ENCODE measurements at places on chromosomes 12 and 14. TPM values are rescaled to one million over a fixed set of nuclear protein-coding genes. Genes with fewer than 3 reads are reported as not detected.

GRCh38 chr12:66724616-66725015 lies 45.7 kb upstream of the GRIP1 start:
- no peak for DNase-seq

DNA sequence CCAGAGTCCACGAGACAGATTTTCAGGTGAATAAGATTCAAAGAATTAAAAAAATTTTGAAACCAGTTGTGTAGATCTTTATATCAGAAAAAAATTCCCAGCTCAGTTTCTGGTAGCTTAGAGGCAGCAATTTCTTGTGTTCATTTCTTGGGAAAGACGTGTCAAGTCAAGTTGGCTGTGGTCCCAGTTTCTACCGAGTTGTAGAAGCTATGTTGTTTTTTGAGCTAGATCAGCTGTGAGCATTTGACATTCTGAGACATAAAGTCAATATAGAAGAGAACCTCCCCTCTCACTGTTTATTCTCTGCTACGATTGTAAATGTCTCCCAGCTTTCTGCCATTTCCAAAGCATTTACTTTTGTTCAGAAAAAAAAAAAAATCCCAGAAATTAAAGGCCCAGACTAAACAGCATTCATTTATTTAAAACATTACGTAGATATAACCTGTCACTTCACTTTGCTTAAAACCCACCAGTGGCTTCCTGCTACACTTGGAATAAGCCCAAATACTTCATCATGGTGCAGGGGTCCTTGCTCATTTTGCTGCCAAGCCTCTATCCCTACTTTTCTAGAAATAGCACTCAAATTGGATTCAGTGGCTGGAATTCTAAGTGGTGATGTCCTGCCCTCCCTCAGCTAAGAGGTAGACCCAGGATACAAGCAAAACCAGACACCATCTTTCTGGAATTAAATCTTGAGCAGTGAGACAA lies 20.6 kb upstream of the PYGL start:
- DNase-seq, result peak; percentile 76

Gene CCDC197
- total RNA-seq, result not detected

Gene SLC39A2
- total RNA-seq, result not detected

GRCh38 chr14:73674986-73675385 lies 30.2 kb downstream of the DNAL1 start:
- no peak for DNase-seq

Gene LMNTD1
- not detected for total RNA-seq

DNA sequence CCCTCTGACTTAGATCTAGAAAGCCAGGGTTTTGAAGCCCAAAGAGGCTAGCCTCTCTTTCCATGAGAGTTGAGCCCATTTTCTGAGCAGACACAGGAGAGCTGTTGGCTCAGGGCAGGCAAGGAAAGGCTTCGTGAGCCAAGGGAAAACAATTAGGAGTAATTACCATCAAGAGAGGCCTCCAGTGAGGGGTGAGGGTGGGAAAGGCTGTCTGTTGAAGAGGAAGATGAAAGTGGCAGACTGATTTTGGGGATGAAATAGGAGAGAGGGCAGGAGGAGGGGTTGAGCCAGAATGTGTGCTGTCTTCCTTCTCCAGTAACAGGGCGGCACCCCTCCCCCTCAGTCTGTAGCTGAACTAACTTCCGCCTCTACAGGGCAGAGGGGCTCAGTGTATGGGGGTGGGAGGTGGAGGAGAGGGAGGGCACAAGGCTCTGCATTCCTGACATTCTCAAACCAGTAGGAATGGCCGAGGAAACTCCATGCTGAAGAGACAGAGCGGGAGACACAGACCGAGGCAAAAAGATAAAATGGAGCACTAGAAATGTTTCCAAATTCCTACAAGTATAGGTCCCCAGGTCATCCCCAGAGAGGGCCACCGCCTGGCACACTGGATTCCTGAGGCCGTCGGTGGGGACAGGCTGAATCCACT lies 33.1 kb upstream of the COL2A1 start:
- no peak for DNase-seq

Gene PTPN21
- 5.9 TPM for total RNA-seq

Gene MARCHF9
- total RNA-seq, result 4.5 TPM

Gene ACVRL1
- total RNA-seq, result 2.4 TPM

GRCh38 chr12:54622463-54623183 lies 12.1 kb downstream of the LACRT start:
- DNase-seq, result no peak

Gene SPIC
- not detected for total RNA-seq

DNA sequence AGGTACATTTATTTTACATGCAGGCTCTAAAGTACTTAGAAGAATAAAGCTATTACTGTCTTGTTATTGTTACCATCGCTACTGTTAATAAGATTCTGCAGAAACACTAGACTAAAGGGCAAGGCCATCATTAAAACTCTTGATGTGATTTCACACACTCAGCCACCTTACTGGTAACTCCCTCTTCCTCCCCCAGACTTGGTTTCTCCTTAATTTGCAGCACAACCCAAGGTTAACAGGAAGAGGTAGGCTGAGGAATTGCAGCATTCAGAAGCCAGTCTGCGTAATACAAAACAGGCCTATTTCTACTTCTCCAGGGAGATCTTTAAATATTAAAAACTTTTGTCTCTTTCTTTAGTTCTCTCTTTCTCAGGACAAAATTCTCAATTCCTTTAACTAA lies 210.3 kb downstream of the BTG1 start:
- no peak for DNase-seq

GRCh38 chr14:68978172-68978911 lies 760 bp downstream of the ACTN1 start:
- DNase-seq, result no peak

Gene AMHR2
- not detected for total RNA-seq

DNA sequence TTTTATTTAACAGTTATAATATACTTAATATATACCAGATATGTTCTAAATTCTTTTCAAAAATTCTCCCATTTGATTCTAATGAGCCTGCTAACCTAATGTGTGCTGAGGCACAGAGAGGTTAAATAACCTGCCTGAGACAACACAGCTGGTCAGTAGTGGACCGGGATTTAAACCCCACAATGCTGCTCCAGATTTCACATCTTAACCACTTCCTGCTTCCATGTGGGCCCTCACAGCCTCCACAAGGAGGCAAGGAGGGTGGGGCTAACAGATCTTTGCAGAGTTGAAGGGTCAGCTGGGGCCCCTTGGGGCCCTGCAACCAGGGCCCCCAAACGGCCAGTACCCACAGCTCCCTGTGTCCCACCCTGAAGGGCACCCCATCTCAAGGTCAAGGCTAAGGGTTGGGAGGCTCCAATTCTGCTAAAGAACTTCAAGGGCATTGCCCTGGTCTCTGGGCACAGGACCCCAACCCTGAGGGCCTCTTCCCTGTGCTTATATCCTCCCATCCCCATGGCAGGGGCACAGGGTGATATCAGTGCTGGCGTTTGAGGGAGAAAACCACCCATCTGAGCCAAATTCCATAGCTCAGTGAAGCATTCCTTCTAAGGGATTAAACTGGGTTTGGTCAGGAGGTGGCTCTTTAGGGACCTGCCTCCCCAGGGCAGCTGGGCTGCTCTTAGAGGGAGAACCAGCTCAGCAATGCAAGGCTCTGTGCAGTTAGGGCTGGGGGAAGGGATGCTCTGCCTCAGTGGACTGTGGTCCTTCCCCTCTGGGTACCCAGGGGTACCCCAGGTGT lies 2.2 kb downstream of the KRT80 start:
- no peak for DNase-seq

Gene PRKD1
- total RNA-seq, result 4.5 TPM

- DNase-seq, result no peak
Measured at GRCh38 chr12:1313906-1314305, 280.5 kb downstream of the FBXL14 start.

- DNase-seq, result no peak
Measured at GRCh38 chr14:63949696-63950095, 96.9 kb downstream of the SYNE2 start.

Gene KRT82
- total RNA-seq, result not detected

GRCh38 chr12:128977441-128977840 lies 124.2 kb downstream of the GLT1D1 start:
- DNase-seq, result no peak

GRCh38 chr14:93999573-93999972 lies 2.5 kb downstream of the CCDC197 start:
- DNase-seq, result no peak

- no peak for DNase-seq
Measured at GRCh38 chr12:50162230-50162629, 4.9 kb downstream of the CERS5 start.

DNA sequence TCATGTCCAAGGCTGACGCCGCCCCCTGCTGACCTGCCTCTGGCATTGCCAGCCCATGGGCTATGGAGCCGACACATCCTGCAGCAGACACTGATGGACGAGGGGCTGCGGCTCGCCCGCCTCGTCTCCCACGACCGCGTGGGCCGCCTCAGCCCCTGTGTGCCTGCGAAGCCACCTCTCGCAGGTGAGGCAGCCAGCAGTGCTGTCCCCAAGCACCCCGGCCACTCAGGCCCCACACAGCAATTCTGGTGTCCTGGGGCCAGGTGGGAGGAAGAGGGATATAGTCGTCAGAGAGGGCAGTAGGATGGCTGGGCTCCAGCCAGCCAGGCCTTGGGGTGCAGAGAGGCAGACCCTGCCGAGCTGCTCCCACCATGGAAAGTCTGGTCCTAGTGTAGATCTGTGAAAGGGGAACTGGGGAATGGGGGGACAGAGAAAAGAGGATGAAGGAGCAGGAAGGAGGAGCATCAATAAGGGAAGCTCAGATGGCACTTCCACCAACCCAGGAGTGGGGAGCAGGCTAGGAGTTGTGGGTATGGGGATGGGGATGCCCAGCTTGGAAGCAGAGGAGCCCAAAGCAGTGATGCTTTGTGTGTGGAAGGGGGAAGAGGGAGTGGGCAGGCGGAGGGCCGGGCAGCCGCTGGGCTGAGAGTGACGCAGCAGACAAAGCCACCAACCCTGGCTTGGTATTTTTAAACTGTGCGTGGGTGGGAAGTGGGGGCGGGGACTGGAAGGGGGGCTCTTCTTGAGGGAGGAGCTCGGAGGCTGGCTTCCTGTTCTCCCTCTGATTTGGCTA lies 4.7 kb downstream of the NAB2 start:
- no peak for DNase-seq

Gene WNT1
- total RNA-seq, result not detected

DNA sequence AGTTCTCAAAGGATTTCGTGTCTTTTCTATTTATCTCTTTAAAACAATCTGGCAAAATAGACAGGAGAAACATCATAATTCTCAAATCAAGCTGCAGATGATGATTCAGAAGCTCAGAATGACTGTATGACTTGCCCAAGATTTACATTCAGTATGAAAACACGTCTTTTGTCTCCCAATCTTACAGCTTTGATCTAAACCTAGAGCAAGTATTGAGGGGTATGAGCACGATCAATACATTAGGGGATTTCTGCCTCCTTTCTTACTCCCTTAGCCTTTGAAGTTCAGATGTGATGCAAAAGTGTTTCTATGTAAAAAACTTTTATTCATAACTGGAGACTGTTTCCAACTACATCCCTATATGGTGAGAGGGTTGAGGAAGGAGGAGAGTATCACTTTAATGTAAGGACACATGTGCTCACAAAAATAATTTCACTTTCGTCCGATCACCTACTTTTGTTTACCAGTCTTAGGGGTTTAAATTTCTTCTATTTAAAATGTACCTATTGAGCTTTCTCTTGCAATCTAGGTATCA lies 454.8 kb downstream of the TMTC2 start:
- DNase-seq, result no peak

DNA sequence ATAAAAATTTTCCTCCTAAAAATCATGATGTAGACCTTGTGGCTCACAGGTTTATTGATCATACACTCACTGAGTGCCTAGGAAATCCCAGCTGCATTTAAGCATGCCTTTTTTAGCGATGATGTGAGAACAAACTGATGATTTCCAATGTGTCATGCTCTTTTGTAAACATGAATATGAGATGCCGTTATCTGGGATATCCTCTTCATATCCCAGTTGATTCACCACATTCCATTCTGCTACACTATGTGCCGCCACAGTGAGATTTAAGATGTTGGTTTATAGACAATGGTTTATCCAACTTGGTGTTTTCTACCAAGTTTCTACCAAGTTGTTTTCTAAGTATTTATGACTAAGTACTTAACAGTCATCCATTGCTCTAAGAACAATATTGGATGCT lies 5.2 kb downstream of the OR4E1 start:
- DNase-seq, result no peak

DNA sequence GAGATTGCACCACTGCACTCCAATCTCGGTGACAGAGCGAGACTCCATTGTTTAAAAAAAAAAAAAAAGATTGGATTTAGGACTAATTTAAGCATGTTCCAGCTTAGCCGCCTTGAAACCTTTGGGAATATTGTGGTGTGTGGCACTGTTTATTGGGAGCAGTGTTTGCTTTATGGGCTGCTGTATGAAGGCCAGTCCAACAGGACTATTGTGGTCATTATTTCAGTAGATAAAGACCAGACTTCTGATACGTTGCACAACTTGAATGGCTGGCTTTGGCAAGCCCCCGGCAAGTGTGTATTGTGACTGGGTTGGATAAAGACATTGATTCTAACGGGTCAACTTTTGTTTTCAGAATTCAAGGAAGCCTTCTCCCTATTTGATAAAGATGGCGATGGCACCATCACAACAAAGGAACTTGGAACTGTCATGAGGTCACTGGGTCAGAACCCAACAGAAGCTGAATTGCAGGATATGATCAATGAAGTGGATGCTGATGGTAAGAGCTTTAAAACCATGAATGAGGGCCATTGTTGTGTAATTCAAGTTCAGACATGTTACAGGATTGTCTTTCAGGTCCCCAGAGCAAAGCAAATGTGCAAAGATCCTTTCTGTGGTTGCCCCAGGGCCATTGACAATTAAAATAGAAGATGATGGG lies 4.2 kb downstream of the CALM1 start:
- no peak for DNase-seq

- no peak for DNase-seq
Measured at GRCh38 chr12:57902478-57902969, 38.8 kb upstream of the ATP23 start.

DNA sequence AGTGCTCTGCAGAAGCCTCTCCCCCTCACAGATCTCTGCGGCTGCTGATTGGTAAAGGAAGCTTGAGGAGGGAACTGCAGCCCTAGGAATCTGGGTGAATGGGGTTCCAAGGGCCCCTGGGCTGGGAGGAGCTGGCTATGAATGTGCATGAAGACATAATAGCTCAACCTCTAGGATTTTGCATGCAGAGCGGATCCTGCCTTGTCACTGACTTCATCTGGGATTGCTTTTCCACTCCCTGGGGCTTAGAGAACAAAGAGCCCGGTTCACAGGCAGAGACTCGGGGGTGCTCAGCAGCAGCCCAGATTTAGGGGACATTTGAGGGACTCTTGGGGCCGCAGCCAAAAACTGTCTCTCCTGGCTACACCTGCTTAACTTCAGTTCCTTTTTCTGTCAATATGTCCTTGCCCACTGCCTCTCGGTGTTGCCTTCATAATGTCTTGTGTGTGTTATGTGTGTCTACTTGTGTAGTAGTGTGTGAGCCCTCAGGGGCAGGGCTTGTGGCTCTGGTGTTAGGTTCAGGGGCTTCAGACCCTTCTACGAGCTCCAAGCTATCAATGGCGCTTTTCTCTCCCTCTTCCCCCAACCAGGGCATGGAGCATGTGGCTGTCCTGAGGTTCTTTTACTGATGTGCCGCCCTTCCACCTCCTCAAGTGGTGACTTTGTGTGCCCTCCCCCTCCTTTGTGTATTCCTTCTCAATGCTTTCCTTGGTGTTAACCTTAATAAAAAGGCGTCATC lies 1.9 kb downstream of the CCDC184 start:
- no peak for DNase-seq
